Prostate gland (tissue), 2 donors: ENCODE measurements at places on chromosomes 5 and 9.

GRCh38 chr5:56290378-56291078 lies 57.4 kb upstream of the ANKRD55 start:
- DNase-seq = no peak

DNA sequence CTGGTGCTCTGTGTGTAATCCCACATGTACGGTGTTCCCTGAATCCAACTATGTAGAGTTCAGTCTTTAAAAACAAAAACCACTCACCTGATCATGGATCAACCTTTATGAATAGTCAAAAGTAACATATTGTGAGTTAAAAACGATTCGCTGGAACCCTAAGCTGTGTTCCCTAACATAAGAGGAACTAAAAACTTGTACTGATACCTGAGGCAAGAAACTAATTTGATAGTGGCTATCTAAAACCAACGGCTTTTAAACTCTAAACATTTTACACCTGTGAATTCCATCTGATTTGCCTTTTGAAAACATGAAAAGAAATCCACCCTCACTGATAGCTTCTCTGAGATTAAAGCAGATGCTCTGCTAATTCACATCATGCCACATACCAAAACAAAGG lies 101.5 kb downstream of the DEPDC1B start:
- DNase-seq = no peak

DNA sequence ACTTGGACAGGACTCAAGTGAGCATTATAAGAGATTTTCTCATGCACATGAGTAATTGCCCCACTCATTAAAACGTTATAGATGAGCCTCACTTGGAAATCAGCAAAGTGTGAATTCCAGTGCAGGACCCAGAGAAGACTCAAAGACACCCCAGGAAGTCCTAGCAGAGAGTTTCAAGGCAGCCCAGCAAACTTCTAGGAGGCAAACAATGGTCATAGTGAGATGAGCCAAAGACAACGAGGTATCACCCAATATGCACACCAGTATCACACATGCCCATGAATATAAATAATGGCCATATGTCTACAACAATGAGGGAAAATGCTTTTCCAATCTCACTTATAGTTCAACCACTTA lies 245.9 kb downstream of the ACTL7B start:
- DNase-seq = no peak

DNA sequence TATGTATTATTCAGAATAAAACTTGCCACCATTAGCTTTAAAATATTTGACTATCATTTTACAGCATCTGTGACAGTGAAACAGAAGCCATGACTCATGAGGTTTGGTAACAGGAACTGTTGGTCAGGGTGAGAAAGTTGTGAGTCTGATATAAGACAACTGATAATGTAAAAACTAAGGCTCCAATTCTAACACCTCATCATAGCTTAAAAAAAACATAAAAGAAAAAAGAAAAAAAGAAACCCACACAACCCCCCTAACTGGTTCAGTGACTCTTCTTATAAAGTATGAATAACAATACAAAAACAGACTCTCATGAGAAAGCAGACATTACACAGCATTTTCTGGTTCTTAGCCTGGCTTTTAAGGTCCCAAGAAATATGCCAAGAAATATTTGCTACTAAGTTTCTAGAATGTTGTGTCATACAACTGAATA lies 85.8 kb downstream of the MRPS27 start:
- no peak for DNase-seq

DNA sequence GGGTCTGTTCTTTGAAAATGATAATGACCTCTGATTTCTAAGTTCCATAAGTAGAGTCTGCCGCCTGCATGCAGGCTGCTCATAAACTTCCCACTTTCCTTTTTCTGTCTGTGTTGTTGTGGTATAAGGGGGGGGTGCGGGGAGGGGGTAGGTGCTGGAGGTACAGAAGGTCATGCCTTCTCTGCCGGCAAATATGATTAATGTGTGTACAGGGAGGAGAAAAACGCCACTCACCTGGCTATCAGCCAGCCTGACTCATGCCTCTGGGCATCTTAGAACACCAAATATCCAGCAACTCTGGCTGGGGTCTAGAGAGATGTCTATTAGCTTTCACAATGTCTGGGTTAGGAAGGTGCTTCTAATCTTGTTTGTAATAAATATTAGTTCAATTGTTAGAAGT lies 128.3 kb downstream of the EFNA5 start:
- DNase-seq = peak; percentile 65

DNA sequence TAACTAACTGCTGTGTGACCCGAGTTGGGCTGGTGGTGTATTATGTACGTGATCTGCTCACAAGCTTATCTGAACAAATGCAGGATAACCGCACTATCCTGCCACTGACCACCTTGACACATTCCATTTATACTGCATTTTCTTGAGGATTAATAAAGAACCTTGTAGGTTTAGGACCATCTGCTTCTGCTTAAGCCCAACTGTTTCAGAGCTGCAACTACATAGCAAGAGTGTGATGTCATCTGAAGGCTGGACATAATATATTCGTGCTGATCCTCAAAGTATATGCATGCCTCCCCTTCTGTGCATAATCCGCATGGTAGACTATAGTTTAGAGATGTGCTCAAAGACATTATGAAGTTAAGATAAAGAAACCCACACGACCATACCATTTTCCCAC lies 435.9 kb downstream of the BNC2 start:
- DNase-seq = no peak

GRCh38 chr5:68315679-68316271 lies 100.2 kb downstream of the PIK3R1 start:
- DNase-seq = no peak

DNA sequence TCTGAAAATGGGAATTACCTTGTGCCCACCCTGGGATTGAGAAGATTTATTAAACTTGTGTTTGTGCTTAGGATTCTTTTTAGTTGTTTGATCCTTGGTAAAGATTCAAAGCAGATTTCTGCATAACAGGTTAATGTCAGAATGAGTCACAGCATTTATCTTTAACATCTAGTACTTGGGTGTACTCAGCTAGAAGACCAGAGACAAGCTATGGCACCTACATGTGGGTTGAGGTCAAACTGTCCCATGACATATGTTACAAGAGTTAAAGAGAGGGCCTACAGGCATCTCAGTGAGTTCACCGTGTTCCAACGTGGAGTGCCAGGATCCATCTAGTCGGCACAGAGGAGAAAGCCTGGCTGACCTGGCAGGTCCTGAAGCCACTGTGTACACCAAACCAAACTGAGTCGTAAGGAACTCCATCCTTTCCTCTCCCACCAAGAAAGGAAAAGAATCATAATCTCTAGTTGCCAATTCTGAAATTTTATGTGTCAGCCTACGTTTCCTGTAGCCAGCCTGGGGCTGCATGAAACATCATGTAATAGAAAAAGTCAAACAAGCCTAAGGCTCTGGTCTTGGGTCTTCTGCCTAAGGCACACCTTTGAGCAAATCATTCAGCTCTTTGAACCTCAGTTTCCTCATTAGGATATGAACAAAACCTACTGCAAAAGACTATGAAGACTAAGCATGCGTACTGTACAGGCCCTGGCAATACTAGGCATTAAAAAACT lies 73.7 kb downstream of the RCL1 start:
- DNase-seq = no peak

GRCh38 chr5:37552770-37553719 lies 173.9 kb downstream of the WDR70 start:
- DNase-seq = no peak

- DNase-seq = no peak
These were observed 53.6 kb downstream of the SEMA4D start for GRCh38 chr9:89444274-89444673.

- DNase-seq = no peak
These were observed 129.1 kb downstream of the EBF1 start for GRCh38 chr5:158970569-158971014.

GRCh38 chr5:178612299-178612698 lies 14.6 kb downstream of the CLK4 start:
- DNase-seq = no peak

DNA sequence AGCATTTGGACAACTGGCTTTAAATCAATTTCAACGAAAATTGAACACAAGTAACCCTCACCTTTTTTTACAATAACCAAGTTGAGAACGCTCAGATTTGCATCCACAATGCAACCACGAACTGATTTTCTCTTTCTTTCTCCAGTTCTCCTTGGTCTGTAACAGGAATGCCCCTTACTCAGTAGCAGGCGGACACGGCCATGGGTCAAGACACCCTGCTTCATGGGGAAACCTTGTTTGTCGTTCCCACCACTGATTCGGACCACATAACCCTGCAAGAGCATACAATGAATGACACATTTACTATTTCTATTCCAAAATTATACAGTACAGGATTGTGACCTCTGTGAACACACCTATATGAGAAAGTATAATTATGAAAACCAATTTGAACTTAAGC lies 1.4 kb downstream of the RPS6 start:
- DNase-seq = no peak

GRCh38 chr5:10668697-10669096 lies 92.3 kb downstream of the DAP start:
- DNase-seq = no peak
